ENCODE measurements at places on chromosomes 2 and 18.

DNA sequence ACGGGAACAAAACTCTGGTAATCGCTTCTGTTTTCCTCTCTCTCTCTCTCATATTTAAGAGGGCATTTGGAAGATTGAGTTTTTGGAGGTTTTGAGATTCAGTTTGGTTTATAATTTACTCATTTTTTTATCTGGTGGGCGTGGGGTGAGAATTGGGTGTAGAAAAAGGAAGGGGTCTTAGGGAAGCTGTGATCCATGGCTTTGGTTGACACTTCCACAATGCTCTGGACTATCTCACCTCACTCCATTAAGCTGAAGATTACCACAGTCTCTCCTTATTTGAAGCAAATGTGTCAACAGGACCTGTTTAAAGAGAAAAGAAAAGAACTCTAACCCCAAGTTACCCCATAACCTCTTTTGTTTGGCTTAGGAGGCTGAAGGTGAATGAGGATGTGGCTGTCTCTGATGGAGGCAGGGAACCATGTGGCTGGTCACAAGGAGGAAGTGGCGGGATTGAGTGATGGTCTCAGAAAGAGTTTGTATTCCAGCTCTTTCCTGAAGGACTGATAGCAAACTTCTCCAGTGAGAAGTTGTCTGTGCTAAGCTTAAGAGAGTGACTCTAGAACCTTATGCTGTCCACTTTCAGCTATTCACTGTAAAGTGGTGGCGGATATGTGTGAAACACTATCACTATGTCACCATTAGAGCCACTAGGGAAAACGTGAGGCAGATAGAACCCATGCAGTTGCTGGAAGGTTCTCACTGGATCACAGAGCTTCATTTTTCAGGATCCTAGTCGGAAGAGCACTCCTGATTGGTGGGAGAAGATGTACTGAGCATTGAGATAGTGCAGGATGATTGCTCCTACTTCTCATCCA is 934 bp downstream of the ZNF804A start:
- no peak for DNase-seq

DNA sequence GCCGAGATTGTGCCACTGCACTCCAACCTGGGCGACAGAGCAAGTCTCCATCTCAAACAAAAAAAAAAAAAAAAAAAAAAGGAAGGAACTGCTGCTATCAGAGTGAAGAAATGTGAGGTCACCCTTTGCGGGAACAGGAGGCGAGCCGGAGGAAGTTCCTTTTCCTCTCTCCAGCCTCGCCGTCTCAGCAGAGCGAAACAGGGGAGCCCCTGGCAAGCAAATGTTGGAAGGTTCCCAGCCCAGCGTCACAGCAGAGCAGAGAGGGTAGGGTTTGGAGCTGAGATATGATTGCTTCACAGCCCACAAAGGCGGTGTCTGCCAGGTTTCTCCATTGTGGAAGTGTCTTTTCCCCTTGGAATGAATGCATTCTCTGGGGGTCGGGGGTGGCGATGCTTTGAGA is 28.5 kb downstream of the SLC20A1 start:
- peak; percentile 44 for DNase-seq

DNA sequence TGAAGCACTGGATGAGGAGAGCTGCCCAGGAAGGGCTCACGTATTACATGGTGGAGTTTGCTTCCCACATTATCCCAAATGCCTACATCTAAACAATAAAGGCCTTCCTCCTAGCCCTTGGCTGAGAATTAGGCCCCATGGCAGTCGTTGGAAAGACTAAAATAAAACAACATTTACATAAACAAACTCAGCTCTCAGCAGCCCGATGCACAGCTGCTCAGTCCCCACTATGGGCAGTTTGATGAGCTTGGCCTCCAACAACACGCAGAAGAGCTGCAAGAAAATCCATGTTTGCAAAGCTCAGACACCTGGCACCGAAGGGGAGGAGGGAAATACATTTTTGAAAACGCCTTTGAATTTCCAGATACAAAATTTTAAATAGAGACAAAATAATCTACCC is 352.4 kb downstream of the EIPR1 start:
- no peak for DNase-seq

DNA sequence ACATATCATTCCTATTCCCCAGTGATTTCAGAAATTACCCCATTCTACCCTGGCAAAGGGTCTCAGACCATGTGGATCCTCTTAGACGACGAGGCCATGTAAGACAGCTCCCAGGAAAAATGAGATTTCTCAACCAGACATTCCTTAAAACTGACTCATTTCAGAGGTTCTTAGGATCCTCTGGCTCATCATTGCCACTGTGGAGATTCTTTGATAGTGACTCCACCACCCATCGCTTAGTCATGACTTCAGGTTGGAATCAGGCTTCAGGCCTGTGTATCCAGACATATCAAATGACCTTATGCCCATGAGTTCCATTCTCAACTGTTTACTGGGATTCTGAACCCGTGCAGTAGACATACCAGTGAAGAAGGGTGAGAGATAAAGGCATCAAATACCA is 245.6 kb upstream of the TCF4 start:
- peak; percentile 5 for DNase-seq
